GM18507 (cell line): ENCODE measurements at places on chromosomes 1 and 21.

DNA sequence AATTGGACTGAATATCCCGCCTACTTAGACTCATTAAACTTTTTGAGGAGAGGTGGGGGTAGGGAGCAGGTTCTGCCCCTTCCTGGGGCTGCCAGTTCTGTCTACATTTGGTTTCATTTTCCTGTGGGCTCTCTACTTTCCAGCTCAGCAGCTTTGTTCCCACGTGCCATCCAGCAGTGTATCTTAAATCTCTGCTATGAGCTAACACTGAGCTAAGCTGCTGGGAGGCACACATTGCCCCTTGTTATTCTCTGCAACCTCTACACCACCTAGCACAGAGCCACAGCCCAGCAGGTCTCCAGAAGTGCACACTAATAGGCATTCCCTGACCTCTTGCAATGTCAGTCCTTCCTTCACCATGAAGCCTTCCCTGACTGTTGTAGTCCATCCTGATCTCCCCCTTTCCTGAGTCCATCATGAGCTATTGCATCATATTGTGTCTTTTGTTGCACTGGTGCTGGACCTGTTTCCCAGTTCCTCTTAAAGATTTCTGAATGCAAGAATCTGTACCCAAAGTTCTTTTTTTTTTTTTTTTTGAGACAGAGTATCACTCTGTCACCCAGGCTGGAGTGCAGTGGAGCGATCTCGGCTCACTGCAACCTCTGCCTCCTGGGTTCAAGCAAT is 28.7 kb upstream of the NRDC start:
- DNase-seq, result no peak

- DNase-seq, result no peak
These were observed 57.7 kb downstream of the HNRNPR start for GRCh38 chr1:23286401-23286800.

GRCh38 chr1:48659801-48660200 is 116.9 kb downstream of the BEND5 start:
- no peak for DNase-seq

- no peak for DNase-seq
These were observed 3.6 kb downstream of the ZC3H12A start for GRCh38 chr1:37477946-37478345.

GRCh38 chr21:33828083-33828482 is 87.5 kb downstream of the ATP5PO start:
- no peak for DNase-seq

DNA sequence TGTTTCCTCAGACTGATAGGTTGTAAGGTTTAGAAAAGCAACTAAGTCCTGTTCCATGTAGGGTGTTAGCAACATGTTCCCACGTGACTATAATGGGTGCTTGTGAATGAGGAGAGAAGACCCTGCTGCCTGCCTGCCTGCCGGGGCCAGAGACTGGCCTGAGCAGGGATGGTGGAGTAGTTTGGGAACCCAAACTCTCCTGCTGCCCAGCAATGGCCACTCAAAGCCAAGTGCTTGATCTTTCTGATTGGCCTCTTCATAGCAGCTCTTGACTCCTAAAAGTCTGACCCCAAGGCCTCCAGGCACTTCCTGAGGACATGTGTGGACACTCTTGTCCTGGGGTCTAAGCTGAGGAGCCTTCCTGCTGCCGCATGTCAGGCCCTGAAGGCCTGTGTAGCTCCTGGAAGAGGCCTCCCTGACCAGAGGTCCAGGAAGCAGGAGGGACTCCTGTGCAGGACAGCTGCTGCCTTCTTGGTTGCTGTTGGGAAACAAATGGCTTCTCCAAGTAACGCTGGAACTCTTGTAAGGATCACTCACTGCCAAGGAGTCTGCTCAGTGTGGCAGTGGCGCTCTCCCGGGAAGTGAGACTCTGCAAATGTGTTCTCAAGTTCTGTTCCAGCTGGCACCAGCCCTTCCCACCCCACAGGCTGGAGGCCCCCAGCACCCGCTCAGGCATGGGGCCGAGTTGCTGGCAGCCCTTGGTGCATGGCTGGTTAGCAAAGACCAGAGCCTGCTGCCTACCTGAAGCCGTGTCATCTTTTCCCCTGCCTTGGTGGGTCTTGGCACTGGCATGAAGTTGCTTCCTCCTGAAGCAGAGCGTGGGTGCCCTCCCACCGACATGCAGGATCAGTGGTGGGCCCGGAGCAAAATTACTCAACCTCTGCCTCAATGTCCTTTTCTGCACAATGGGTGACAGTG is 35.5 kb downstream of the MAN1C1 start:
- no peak for DNase-seq
